ENCODE measurements at places on chromosomes 3 and 15.
A peak's percentile ranks its signal among the peaks of the same experiment; 100 is the strongest.

GRCh38 chr15:99031688-99032282, 24.2 kb upstream of the PGPEP1L start:
- no peak for DNase-seq

- no peak for DNase-seq
Observed at GRCh38 chr3:130760922-130761321, 14.3 kb upstream of the PIK3R4 start.

- DNase-seq, result no peak
Observed at GRCh38 chr3:23646184-23646920, 159.4 kb upstream of the UBE2E1 start.

GRCh38 chr3:183576487-183577107, 21.1 kb upstream of the KLHL6 start:
- DNase-seq, result no peak

DNA sequence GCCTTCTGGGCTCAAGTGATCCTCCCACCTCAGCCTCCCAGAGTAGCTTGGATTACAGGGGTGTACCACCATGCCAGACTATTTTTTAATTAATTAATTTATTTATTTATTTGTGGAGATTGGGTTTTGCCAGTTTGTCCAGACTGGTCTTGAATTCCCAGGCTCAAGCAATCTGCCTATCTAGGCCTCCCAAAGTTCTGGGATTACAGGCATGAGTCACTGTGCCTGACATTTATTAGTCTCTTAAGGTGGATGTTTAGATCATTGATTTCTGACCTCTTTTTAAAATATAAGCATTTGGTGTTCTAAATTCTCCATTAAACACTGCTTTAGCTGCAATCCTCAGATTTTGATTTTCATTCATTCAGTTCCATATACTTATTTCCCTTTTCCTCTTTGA, 15.6 kb downstream of the FBXW12 start:
- no peak for DNase-seq

- no peak for DNase-seq
Observed at GRCh38 chr3:18044971-18045880, 302.8 kb upstream of the TBC1D5 start.

GRCh38 chr15:33852570-33852969, 115.7 kb upstream of the CHRM5 start:
- DNase-seq, result no peak

DNA sequence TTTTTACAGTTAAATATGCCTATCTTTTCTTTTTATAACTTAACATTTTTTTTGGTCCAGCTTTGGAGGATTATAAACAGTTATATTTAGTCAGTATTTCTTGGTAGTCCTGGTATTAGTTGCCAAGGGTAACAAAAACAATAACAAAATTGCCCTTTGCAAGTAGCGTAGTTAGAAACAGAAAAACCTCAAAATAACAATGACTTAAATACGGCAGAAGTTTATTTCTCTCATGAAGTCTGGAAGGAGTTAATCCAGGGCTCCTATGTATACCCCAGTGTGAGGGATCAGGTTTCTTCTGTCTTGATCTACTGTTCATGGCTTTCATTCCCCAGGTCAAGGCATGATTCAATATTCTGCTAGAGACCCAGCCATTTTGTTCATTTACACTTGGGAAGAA, 14.1 kb upstream of the MYH15 start:
- no peak for DNase-seq

DNA sequence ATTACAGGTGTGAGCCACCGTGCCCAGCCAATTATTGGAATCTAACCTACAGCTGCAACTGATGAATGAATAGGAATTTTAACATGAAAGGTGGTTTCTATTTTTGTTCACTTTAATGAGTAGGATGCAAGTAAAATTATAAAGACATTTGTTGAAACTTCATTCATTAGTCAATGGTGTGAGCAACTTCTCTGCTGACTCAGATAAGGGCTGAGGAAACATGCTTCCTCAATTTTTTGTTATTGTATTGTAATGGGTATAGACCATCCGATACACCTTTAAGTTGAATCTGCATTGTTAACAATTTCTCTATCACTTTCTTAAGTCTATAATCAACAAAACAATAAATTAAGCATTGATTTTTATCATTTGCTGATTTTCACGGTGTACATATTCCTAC, 127.8 kb downstream of the STAG1 start:
- DNase-seq, result no peak

GRCh38 chr15:29162411-29162810, 107.2 kb downstream of the NSMCE3 start:
- no peak for DNase-seq

GRCh38 chr3:188123170-188123905, 30.6 kb upstream of the LPP start:
- DNase-seq, result no peak

GRCh38 chr3:11541321-11542303, 102.1 kb downstream of the VGLL4 start:
- DNase-seq, result no peak

GRCh38 chr3:135549928-135550494, 415.5 kb upstream of the PPP2R3A start:
- DNase-seq, result no peak

GRCh38 chr3:194184265-194184751, 48.4 kb downstream of the HES1 start:
- no peak for DNase-seq

GRCh38 chr3:111051354-111051753, 20.3 kb upstream of the NECTIN3 start:
- DNase-seq, result no peak

DNA sequence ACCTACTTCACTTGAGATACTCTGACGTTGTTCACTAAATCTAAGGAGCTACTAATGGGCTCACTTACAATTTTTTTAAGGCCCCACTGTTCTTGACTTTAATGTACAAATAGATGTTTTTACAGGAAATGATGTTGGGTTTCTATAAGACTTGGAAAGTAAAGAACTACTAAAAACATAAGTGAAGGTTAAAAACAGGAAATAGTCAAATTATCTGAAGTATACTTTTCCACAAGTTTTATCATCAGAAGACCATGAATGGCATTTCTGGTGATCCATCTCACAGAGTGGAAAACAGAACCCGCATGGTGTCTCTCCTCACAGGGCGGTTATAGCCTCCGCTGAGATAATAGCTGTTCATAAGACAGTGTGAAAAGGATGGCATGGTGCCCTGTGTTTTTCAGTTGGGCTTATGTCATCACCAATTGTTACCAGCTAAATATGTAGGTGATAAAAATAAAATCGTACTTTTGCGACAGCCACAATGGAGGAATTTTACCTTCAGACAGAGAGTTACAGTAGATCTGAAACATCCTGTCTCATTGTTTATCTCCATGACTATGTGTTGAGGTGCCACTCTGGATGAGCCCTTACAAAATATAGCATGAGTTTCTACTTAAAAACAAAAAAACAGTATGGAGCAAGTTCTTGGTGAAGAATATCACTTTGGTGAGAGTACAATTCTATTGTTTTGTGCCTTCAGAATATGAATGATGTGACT, 462.4 kb downstream of the RAP2B start:
- DNase-seq, result no peak

DNA sequence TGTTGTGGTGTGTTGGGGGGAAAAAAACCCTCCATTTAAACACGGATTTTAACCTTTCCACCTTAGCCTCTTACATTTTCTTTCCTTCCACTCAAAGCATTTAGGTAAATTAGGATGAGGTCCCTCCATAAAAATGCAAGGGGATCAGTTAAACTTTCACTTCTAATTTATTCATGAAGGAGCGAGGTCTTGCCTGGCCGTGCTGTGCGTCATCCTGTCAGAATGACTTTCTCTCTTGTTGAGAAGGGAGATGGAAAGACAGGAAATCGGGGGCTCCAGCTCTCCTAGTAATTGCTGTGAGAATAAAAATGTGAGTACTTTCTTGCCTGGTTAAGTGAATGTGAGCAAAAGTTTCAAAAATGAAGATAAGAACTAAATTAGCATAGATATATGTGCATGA, 962.3 kb upstream of the NR2F2 start:
- no peak for DNase-seq

DNA sequence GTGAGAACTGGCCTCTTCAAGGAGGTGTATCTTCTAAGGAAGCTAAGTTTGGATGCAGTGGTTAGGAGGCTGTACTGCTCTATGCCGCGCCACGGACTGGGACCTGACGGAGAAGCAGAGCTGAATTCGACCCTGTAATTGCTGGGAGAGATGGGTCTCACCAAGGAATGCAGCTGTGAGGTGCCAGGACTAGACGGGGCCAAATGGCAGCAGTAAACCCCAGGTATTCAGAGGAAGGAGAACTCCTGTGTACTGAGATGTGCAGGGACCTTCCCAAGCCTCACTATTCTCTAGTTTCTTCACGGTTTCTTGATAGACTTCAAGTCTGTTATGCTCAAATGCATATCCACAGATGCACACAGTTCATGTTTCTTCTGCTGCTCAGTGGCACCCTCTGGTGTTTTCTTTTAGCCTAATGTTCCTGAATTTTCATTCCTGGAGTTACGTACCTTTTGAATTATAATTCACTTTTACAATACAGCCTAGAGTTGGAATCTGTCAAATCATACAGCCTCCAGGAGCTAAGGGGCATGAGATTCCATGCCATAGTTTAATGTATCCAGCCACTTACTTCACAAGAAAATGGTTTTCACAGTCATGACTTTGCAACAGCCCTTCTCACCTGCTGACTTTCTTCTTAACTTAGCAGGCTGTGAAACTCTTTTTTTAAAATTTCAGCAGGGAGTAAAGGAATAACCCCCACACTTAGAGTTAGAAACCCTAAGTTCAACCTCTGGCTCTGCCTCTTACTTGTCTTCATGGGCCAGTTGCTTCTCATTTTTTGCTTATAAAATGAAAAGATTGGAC, 61.8 kb downstream of the GLDN start:
- DNase-seq, result no peak

DNA sequence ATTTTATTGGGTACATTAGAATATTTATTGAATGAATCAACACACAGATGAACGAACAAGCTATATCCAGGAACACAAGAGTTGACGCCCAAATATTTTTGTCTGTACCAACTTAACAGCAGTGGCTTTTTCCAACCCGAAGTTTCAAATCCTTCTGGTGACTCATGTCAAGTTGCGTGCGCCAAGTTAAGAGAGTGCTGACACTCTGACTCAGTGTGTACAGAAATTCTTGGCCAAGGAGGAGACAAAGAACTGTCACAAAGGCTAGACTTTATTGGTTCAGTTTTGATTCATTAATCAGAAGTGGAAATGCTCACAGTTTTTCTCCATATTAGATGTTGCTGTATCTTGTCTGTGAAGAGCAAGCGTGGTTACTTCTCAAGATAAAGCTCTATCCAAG, 59.6 kb upstream of the TSC22D2 start:
- DNase-seq, result no peak

GRCh38 chr3:46065294-46065705, 38.0 kb upstream of the XCR1 start:
- peak; percentile 67 for DNase-seq

GRCh38 chr3:122475316-122475715, 39.4 kb downstream of the KPNA1 start:
- no peak for DNase-seq

- DNase-seq, result no peak
Observed at GRCh38 chr3:103406320-103406850, 971.6 kb downstream of the ZPLD1 start.

DNA sequence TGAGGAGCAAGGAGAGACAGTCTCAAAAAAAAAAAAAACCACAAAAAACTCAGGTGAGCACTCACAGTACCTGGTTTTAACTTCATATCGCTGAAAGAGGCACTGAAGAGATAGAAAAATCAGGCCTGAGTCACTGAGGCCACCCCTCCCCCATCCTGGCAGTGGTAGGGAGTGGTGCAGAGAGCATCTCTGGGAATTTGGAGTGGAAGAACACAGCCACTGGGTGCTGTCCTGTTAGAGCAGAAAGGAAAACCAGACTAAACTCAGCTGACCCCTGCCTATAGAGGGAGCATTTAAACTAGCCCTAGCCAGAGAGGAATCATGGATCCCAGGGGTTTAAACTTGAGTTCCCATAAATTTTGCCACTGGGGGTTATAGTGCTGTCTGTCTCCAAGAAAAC, 22.2 kb upstream of the DNAJC13 start:
- no peak for DNase-seq

GRCh38 chr3:21238661-21239060, 512.3 kb downstream of the ZNF385D start:
- no peak for DNase-seq

DNA sequence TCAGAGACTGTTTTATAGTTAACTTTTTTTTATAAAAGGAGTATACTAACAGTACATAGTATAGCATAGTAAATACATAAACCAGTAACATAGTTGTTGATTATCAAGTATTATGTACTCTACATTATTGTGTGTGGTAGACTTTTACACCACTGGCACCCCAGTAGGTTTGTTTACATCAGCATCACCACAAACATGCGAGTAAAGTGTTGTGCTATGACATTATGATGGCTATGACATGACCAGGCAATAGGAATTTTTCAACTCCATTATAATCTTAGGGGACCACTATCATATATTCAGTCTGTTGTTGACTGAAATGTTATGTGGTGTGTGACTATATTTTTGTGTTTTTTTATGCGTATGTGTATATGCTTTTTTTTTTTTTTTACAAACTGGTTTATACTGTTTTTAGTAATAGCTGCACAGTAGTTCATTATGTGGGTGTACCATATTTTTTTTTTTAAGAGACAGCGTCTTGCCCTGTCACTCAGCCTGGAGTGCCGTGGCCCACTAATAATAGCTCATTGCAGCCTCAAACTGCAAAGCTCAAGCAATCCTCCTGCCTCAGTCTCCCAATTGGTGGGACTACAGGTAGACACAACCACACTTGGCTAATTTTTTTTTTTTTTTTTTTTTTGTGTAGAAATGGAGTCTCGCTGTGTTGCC, 1.9 kb downstream of the CAPN7 start:
- DNase-seq, result no peak

DNA sequence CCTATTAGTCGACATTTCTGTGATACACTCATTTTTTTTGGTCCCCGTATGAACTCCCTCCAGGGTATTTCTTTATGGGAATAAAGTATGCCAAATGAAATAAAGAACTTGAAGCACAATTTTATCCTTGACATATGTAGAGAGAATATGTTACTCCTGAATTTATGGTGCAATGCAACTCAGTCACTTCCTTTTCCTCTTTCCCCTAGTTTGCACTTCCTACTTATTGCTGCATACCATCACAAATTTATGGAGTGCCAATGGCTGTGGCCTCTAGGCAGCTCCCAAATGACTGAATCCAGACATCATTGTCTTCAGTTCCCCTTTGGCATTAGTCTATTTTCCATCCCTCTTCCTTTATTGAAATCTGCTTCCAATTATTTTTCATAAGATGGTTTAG, 403.5 kb downstream of the FHIT start:
- no peak for DNase-seq

- no peak for DNase-seq
Observed at GRCh38 chr3:25658836-25659235, 5.9 kb downstream of the TOP2B start.

- DNase-seq, result no peak
Observed at GRCh38 chr3:120791913-120792312, 49.4 kb downstream of the GTF2E1 start.

DNA sequence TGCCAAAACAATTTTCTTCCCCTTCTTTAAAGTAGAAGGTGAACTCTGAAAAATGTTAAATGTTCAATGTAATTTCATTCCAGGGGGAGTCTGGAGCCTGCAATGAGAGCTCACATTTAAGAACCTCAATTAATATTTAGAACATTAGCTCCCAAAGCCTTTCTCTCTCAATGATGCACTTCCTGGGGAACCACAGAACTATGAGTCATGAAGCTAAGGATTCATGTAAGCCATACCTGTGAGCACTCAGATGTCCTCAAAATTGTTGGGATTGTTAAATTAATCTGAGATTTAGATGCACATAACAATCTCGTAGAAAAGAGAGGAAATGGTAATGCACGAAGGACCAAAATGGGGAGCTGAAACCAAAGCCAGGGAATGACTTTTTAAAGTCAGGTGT, 244.2 kb upstream of the LRIG1 start:
- no peak for DNase-seq
